ENCODE measurements at places on chromosomes 7 and 10.

GRCh38 chr10:90986870-90987269 is 66.0 kb upstream of the ANKRD1 start:
- DNase-seq, result no peak

DNA sequence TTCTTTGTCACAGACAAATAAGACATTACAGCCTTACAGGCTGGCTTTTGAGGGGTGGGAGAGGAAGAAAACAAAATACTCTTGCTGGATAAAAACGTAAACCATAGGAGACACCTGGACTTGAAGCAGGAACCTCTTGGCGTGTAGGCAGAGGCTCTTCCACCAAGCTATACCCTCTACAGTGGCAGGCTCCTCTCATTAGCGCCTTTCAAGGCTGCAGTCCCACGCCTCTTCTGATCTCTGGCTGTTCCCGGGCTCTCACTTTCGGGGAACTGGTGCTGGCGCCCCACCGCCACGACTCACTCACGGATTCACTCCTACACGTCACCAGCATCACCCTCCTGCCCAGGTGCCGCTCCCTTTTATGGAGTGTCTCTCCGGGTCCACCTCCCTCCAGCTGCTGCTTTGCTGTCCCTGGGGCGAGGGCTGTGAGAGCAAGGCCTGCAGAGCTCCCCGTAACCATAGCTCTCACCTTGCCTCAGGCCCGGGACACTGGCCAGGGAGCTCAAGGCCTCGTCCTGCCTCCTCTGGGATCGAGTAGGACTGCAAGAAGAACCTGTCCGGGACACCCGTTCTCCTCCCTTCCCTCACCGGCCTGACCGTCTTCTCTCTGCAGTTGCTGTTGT is 62.6 kb downstream of the ZNF777 start:
- DNase-seq, result no peak

DNA sequence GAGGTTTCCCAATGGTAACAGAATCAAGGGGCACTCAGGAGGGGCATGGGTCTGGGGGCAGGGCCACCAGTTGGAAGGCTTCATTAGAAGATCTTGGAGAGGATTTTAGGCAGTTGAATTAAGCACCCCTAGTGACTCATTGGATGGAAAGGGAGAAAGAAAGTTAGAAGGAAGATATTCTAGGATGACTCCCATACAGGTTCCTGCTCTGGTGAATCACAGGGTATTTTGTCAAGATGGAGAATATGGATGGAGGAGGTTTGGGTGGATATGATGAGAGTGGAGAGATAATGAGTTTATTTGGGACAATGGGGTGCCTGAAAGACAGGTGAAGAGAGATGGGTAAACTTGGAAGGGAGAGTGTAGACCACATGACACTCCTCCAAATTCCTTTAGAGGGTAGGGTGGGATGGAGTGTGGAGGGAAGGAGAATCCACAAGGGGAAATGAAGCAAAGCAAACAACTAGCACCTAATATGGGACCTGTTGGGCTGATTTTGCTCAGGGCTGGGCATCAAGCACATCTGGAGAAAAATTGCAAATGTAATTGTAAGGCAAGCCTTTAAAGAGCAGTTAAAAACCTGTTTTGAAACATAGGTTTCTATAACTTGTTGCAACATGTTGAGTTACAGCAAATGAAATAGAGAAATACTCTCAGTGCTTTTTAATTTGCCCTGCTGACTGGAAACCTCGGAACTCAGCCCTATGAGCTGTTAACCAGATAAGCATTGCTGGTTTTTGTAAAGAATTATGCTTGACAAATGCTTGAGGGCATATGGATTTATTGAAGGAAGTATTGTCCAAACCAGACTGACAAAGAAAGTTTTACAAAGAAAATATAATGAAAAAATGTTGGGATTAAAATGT is 2.9 kb upstream of the ENTPD7 start:
- peak; percentile 9 for DNase-seq

- no peak for DNase-seq
These were observed 131.6 kb upstream of the TMEM72 start for GRCh38 chr10:44779511-44779910.

DNA sequence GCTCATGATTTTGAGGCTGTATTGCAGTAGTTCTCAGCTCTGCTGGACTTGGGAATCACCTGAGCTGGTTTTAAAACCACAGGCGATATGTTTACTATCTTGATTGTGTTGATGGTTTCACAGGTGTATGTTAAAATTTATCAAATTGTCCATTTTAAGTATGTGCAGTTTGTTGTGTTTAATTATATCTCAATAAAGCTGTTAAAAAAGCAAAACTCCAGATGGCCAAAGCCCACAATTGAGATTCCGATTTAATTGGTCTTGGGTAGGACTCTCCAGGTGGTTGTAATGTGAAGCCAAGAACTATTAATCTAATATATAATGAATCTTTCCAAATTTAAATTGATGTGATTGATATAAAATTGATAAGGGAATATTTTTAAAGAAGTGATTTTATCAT is 48.6 kb downstream of the NRCAM start:
- no peak for DNase-seq

- DNase-seq, result no peak
These were observed 139.0 kb upstream of the GDF10 start for GRCh38 chr10:47160967-47161366.

All from trophoblast cell (in vitro differentiated cells and primary cell).